K562 (cell line): ENCODE measurements at places on chromosomes 6 and 20. TPM values are rescaled to one million over a fixed set of nuclear protein-coding genes. Genes with fewer than 3 reads are reported as not detected.

Gene C2
- total RNA-seq = 1.1 and 1.2 TPM in 2 replicates

Gene ULBP3
- 0.38 TPM in 1 of 2 replicates, not detected in the other for total RNA-seq

DNA sequence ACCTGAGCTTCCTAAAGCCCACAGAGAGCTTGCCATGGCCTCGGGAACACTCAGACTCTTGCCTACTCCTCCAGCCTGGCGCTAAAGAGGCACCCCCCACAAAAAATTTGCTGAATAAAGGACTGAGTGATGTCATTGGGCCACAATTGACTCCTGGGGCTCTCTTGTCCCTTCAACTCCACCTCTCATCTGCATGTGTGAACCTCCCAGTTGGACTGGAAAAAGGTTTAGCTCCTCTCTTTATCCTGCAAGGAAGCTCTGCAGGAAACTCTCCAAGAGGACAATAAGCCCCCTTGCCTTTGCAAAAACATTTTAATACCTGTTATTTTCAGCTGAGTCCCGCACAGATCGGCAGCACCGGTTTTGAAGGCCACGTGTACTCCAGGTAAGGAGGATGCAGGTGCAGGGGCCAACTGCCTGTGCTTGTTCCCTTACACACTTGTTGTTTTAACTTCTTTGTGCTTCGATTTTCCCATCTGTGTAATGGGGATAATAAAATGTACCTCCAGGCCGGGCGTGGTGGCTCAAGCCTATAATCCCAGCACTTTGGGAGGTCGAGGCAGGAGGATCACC is 107.3 kb downstream of the TFAP2C start:
- no peak overlapping the region for H3K4me3 ChIP-seq
- H3K27ac ChIP-seq = no peak overlapping the region
- H3K4me1 ChIP-seq = no peaks in the 10 kb centered on the region
- DNase-seq = no peak
- H3K27me3 ChIP-seq = peaks cover 18% of the 10 kb centered on the region; the same call in 1 of the 2 replicates

DNA sequence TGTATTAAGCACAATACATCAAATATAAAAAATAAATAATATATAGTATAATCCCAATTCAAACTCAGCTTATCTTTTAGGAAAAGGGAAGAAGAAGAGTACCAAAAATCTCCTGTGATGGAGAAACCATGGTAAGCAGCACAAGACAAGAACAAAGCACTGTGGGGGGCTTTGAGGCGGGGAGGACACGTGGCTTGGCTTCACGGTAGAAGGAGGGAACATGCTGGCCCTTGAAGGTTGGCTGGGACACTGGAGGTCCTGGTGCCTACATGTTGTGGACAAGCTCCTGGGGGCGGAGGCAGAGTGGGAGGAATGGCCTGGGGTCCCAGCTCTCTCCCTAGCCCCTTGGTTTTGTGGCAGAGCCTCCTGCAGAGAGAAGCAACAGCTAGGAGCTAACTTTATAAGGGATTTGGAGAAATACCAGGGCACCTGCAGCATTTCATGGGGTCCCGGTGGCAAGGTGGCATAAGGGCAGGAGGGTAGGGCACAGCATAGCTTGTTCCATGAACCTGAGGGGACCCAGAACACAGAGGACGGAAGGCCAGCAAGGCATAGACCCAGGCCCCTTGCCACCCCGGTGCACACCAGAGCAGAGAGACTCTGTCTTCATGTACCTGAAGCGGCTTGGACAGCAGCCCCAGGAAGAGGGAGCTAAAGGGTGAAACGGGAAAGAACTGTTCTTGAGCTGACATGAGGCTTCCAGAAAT is 72.0 kb downstream of the LY86 start:
- no peaks in the 10 kb centered on the region for H3K36me3 ChIP-seq
- H3K4me1 ChIP-seq = peaks cover 44% of the 10 kb centered on the region
- no peak overlapping the region for H3K27ac ChIP-seq
